ENCODE measurements at places on chromosomes 2 and 18.
A peak's percentile ranks its signal among the peaks of the same experiment; 100 is the strongest.

GRCh38 chr2:128413014-128413717, 94.5 kb upstream of the HS6ST1 start:
- DNase-seq: no peak

GRCh38 chr2:182081602-182082260, 96.1 kb downstream of the PPP1R1C start:
- no peak for DNase-seq

DNA sequence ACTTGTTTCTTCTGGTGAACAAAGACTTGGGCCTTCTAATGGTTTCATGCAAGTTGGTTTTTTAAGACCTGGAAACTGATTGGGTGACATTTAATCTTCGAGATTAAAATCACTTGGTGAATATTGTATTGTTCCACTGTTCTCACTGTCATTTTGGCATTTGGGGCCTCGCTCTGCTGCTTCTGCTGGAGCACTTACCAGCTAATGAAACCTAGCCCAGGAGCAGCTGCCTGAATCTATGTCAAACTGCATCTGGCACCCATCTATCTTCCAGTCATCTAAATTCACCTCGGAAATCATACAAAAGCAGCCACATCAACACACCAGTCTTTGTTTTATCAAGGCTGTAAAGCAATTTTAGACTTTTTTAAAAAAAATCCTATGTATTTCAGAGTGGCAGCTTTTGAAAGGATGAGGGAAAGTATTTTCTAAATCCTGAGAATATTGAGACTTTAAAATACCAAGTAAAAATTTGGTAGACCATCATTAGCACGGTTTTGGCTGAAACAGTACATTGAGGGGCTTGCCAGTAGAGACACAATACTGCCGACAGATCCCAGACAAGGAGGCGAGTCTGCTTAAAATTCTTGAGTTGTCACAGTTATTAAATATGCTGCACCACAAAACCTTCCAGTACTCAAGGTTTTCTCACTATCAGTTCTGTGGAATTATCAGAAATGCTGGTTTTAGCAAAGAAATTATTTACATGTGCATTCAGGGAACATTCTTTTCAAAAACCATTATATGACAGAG, 26.1 kb upstream of the SERTAD2 start:
- DNase-seq: peak; percentile 39

DNA sequence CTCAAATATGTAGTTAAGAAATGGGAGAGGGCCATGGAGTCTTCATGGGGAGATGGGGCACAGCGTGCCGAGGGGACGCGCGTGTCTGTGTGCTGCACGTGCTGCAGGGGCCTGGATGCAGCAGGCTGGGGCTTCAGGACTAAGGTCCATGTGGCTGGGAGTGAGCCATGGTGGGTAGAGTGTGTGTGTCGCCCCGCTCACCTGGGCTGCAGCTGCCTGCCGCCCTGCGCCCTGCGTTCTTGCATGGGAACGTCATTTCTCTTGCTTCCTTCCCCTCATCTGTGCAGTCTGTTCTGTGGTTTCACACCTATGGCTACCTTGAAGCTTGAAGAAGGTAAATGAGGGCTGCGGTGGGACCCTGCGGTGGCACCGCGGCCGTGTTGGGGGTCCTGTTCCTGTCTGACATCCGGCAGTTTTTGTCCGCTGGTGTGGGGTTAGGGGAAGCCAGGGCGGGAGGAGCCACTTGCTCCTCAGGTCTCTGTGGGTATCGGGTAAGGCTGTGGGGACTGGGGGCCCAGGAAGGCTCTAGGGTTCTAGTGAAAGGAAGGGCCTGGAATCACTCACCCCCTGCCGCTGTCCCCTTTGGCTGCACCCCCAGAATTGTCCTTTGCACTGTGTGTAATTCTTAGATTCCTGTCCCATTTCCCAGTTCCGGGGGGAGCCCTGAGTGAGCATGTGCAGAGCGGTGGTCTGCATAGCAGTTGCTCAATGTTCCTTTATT, 54.1 kb upstream of the HS6ST1 start:
- DNase-seq: no peak

- no peak for DNase-seq
These were observed 107.9 kb upstream of the LMAN1 start for GRCh38 chr18:59466980-59467379.

GRCh38 chr18:44725300-44726058, 44.8 kb downstream of the SETBP1 start:
- peak; percentile 75 for DNase-seq

- no peak for DNase-seq
These were observed 592.2 kb upstream of the SYT4 start for GRCh38 chr18:43869451-43870008.
